SK-N-DZ (cell line): ENCODE measurements at places on chromosomes 1 and 21.

GRCh38 chr1:5995871-5996630, 3.8 kb upstream of the NPHP4 start:
- DNase-seq = no peak

DNA sequence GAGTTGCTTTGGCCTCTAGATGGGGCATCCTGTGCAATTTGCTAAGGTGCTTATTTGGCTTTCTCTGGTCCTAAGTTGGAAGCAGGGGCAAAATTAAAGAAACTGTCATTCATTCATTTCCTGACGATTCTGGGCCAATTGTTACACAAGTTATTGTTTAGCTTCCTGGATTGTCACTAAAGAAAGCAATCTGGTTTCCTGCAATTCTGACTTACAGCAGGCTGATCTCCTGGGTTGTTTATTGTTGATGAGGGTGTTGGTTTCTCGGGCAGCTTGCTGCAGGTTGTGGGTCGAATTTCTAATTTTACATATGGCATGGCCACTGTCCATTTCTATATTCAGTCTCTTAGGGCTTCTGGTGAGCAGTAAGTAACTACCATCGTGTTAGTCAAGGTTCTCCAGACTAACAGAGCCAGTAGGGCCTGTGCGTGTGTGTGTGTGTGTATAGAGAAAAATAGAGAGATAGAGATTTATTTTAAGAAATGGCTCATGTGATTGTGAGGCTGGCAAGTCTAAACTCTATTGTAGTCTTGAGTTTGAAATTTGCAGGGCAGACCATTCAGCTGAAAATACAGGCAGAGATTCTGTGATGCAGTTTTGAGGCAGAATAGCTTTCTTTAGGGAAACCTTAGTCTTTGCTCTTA, 30.4 kb downstream of the CTH start:
- no peak for DNase-seq

DNA sequence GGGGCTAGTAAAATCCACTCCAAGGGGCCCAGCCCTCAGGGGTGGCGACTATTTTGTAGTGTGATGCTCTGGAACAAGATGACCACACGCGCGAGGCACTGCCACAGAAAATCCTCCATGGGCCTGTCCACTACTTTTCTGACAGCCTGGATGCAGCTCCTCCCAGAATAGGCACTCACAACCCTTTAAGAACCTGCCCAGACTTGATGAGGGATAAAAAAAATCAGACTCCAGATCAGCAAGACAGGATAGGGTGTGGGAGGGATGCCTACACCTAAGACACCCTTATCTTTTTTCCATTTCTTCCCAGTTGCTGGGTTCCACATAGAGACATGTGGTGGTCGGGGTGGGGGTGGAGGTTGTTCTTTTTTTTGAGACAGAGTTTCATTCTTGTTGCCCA, 33.5 kb downstream of the PCAT6 start:
- DNase-seq = no peak

- peak; percentile 7 for DNase-seq
Measured at GRCh38 chr1:57620605-57621004, 196.7 kb upstream of the DAB1 start.

DNA sequence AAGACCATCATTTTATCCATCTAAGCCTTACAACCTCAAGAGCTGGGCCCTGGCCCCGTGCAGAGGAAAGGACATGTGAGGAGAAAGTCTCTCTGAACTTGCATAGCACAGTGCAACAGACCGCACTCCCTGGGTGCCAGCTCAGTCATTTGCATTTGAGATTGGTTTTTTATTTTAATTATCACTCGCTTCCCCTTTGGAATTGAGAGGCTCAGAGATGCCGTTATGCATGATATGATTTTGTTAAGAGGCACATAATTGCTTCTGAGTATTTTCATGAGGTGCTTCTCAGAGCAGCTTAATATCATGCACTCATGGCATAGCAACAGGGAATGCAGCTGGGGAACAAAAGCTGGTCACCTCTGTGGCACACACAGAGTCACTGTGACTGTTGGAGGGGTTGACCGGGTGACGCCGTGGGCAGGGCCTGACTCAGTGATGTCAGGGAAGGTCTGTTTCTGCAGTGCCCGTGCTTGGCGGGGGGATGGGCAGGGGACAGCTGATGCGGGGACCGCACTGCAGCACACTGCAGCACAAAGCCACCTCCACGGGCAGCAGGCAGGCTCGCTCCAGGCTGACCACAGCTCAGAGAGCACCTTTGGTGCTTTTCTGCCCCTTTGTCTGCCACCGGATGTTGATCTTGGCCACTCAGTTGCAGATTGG, 43.2 kb upstream of the VAMP3 start:
- DNase-seq = peak; percentile 32

- DNase-seq = no peak
Measured at GRCh38 chr1:14666373-14666772, 67.9 kb downstream of the KAZN start.

DNA sequence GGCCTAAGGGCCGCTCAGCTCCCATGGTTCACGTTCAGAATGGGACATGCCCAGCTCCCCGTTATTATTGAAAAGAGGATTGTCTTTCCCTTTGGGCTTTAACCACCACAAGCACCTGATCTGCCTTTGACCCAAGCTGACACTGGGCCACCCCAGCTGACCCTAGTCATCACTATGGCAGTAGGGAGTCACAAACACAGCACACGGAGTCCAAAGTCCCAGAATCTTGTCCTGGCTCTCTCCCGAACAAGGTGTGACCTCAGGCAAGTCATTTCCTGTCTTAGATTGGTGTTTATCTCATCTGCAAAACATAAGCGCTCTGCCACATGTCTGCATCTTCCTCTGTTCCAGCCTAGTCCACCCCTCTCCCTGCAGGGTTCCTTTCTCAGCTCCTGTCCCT, 31.5 kb downstream of the IGFN1 start:
- DNase-seq = no peak

- DNase-seq = no peak
Measured at GRCh38 chr1:165376041-165376810, 19.7 kb upstream of the LMX1A start.
